ENCODE measurements at places on chromosomes 1 and 21.

- no peak for DNase-seq
Observed at GRCh38 chr1:31637915-31638673, 6.6 kb downstream of the PEF1 start.

DNA sequence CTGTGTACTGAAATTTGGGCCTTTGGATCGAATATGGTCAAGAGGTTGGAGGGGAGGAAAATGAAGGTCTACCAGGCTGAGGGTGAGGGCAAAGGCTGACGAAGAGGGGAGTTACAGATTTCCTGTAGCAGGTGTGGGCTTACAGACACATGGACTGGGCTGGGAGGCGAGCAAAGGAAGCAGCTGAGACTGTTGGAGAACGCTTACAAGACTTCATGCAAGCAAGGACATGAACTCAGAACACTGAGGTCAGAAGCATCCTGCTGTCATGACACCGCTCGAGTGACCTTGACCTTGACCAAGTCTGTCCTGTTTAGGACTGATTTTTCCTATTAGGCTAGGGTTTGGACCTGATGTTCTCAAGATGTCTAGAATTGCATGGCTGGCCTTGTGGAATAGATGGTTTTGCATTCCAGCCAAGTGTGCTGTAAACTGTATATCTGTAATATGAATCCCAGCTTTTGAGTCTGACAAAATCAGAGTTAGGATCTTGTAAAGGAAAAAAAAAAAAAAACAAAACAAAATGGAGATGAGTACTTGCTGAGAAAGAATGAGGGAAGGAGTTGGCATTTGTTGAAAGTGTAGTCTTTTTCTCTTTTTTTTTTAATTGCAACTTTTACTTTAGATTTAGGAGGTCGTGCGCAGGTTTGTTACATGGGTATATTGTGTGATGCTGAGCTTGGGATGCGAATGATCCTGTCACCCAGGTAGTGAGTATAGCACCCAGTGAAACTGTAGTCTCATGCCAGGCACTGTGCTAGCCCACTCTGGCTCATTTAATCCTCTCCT is 5.8 kb downstream of the ELF3 start:
- no peak for DNase-seq

- DNase-seq: no peak
Observed at GRCh38 chr1:3884966-3885365, 15.1 kb downstream of the C1orf174 start.

DNA sequence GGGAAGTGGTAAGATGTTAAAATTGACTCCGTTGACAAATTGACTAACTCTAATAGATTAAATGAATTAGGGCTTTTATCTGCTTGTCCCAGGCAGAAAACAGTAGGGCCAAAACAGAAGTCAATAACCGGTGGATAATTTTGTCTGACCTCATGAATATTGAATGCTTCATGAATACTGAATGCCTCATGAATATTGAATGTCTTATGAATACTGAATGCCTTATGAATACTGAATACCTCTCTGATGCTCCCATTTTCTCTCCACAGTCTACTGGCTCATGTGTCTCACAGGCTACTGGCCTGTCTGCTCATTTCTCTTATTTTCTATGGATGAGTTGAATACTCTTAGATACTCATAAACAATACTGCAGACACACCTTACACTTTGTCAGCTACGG is 56.0 kb downstream of the POFUT2 start:
- DNase-seq: no peak

DNA sequence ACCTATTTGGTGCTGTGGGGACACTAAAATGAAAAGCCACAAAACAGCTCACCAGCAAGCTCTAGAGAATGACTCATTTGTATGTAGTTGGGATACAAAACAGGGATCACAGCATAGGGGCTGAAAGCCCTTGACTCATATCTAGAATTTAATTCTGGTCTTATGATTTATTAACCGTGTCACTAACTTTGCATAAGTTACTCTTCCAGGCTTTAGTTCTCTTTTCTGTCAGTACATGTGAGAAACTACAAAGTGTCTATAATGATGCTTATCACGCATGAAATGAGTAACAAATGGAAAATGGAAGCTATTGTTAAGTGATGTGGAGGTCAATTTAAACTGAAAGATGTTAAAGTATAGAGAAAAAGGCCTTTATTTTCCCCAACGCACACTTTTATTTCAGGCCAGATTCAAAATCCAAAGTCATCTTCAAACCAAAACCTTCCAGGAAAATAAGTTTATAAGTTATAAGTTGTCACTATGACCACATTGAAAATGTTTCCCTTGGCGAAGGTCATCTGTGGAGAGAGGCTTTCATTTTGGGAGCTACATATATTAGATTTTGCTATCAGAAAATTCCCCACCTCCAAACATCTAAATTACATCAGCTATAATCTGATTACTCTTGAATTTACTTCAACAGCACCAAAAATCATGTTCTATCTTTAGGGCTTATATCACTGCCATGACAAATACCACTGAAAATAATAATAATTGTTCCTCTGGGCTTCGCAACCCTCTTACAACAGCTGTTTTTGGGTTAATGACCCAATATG is 430.5 kb downstream of the MRPL39 start:
- DNase-seq: no peak

- DNase-seq: no peak
Observed at GRCh38 chr1:158353303-158354075, at the start of gene CD1E. Gene CD1E, plus strand, starts transcription at chr1:158353894. Its CDS starts 95 bp downstream, at chr1:158353989.

- DNase-seq: no peak
Observed at GRCh38 chr1:54290506-54291184, 90.7 kb downstream of the MRPL37 start.

DNA sequence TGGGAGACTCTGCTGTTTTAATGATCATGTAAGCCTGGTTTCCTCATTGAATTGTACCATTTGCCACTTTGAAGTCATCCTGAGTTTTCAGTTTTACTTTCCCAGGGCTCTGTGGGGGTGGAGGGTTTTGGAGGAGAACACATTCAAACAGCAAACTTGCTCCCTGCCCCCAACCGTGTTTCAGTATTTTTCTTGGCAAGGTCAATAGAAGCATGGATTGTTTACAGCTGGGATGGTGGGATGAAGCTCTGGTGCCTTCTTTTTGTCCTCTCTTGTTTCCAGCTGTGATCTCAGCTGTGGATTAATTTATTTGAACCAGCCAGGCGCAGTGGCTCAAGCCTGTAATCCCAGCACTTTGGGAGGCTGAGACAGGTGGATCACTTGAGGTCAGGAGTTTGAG is 54.3 kb upstream of the SERBP1 start:
- DNase-seq: no peak

GRCh38 chr21:45588086-45588825 is 46.0 kb upstream of the SLC19A1 start:
- DNase-seq: no peak

DNA sequence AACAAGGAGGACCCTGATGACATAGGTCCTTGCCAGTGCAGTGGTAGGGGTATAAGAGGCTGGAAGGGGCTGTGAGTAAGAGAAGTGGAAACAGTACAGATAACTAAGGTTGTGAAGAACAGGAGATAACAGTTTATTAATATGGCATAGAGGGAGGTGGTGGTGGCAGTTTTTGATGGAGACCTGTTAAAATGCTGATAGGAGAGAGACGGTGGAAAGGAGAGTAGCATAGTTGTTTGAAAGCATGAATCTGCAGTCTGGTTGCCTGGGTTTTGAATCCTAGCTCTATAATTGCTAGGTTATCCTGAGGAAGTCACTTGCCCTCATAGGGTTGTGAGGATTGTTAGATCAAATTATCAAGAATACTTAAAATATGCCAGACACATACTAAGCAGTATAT is 19.4 kb downstream of the LRRC41 start:
- DNase-seq: no peak

- DNase-seq: peak; percentile 4
Observed at GRCh38 chr1:151135433-151136385, 10.7 kb downstream of the SEMA6C start.

DNA sequence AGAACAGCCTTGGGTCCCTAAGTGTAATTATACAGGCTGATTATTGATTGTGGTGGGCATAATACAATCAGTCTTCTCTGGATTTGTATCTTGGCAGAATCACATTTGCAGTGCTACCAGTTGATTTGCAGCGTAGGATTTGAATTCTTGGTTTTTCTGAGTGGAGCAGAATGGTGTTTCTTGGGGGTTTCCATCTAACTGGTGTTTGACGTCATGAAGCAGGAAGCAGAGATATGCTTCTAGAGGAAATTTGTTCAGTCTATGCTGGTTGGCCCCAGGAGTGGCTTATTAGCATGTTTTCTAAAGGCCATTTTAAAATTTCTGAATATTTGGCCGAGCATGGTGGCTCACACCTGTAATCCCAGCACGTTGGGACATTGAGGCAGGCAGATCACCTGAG is 3.4 kb downstream of the CTTNBP2NL start:
- no peak for DNase-seq

DNA sequence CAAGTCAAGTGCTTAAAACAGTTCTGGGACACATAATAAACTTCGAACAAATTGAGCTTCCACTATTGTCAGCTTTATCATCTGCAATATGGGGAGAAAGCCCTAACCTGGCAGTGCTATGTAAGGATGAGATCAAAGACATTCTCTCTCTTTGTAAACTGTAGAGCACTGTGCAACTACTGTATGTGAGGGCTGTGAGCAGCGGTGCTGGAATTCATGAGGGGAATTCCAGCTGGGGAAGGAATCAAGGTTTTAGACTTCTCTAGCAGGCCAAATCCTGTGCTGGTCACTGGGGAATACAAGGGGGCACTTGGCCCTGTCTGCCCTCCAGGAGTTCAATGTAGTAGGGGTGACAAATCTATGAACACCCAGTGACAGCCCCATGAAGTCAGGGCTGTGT is 9.3 kb downstream of the FAM151A start:
- DNase-seq: no peak

GRCh38 chr1:226029568-226030225 is 30.6 kb upstream of the SDE2 start:
- DNase-seq: no peak

DNA sequence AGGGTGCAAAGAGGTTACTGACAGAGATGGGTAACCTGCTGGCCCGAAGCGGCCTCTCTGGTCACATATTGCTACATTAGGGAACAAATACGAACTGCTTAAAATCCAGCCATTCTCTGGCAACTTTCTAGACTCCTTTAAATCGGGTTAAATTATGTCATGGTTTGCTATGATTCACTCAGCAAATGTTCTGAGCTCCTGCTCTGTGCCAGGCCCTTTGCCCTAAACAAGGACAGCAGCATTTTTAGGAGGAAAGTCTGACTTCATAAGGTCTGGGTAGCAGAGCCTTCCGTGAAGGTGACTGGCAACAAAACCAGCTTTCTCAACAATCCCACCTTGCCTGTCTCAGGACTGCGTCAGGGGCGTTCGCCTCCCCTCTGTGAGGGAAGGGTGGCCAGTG is 15.4 kb downstream of the ZP4 start:
- DNase-seq: no peak

DNA sequence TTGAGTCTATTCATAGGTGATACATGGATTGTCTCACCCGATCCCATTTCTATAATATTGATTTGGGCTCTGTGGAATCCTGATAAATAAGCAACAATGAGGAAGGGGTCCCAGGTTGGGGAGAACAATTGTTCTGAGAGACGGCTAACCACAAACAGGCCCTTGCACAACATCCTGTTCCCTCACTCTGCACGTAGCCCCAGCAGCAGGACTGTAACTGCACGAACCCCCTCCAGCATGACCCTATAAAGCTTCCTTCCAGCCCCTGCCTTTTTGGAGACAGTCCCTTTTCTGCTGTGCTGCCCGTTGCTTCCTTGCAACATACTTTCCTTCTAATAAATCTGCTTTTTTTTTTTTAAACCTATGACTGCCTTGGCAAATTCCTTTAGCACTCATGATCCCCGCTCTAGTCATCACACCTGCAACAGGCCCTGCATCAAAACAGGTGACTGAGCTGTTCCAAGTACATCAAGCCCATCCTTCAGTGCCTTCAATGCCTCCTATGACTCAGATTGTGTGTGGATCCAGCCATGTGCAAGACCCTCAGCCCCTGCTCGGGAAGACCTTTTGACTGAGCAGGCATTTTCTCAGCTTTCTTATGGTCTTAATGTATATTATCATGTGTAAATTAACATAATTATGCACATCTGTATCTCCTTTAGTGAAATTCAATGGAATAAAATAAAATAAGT is 63.7 kb upstream of the B3GALNT2 start:
- no peak for DNase-seq

GRCh38 chr1:242055749-242056320 is 56.9 kb upstream of the MAP1LC3C start:
- no peak for DNase-seq

DNA sequence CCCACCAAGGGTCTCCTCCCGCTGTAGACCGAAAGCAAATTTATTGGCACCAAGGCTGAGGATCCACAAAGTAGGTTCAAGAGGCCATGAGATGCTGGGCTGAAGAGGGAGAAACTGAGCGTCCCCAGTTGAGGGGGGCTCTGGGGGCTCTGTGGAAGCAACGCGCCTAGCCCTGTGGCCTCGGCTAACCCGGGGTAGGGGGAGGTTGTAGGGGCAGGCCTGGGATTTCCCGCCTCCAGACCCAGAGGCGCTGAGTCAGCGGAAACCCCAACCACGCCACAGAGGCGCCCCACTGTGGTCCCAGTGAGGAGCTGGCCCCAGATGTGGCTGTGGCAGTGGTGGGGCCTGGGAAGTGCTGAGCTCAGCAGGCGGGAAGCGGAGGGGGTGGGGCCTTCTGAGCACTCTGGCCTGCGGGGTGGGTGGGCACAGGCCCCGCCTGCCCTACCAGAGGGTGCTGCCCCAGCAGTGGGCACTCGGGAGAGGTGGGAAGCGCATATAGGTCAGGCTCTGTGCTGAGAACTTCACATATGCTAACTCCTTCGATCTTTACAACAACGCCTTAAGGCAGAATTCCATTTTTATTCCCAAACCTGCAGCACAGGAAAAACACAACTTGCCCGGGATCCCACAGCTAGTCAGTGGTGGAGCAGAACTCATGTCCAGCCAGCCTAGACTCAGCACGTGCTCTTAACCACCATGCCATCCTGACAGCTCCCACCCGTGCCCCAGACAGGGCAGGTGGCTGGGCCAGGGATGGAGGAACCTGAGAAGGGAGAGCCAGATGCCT is 1.5 kb upstream of the COL16A1 start:
- DNase-seq: peak; percentile 57

- DNase-seq: no peak
Observed at GRCh38 chr1:46013581-46013980, 118.8 kb downstream of the PIK3R3 start.

DNA sequence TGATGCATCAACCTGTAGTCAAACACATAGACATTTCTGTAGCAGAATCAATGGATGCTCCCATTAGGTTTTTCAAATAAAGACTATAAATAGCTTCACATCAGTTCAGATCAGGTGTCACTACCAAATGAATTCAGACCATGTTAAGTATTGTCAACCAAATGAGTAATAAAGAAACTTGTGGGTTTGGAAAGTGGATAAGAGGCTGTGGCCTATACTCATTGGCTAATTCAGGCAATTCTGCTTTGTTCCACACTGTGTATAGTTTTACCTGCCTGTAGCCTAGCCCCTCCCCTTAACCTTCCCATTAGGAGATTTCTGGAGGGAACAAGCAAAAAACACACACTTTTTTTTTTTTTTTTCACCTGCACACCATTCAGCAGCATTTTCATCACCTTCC is 321.2 kb downstream of the HLX start:
- DNase-seq: no peak

DNA sequence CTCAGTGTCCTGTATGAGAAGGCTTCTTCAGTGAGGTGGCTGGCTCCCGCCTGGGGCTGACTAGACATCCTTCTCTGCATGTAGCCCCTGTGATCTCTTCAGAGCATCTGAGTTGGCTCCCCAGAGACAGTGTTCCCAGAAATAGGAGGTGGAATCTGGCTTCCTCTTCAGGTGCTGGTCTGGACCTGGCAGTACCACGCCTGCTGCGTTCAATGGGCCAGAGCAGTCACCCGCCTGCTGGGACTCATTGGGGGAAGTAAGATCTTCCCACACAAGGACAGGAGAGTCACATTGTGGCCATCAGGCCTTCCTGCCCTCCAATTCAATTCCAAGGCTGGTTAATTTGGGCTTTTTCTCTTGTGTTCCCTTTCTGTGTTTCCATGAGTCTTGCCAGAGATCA is 51.0 kb downstream of the ADARB1 start:
- DNase-seq: no peak
